NCI-H82 (cell line): ENCODE measurements at places on chromosomes 16 and 17.

DNA sequence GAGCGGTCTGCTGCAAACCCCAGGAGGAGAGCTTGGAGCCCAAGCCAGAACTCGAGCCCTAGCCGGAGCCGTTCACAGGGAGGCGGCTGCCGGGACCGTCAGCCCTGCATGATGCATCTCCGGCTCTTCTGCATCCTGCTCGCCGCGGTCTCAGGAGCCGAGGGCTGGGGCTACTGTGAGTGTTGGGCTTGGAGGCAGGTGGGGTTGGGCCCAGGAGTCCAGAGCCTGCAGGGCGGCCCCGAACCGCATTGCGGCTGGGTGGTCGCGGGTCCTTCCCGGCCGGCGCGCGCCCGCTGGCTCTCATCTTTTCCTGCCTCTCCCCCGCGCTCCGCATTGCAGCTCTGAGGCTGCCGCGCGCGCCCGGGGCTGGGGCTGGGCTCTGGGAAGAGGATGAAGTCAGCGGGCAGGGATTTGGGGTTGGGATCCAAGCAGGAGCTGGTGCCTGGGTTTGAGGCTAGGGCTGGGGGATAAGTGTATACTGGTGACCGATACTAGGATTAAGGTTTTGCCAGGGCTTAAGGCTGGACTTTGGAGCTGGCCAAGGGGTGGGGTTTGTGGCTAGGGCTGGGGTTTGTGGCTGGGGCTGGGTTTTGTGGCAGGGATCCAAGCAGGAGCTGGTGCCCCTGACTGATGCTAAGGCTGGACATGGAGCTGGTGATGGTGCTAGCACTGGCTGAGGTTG, 532 bp downstream of the CNTNAP1 start:
- peak; percentile 76 for DNase-seq

GRCh38 chr16:30470170-30470512, 2.4 kb upstream of the ITGAL start:
- no peak for DNase-seq

GRCh38 chr17:57605675-57606105, 139.4 kb downstream of the CCDC182 start:
- DNase-seq, result no peak

GRCh38 chr16:11182411-11182810, 73.6 kb downstream of the SOCS1 start:
- DNase-seq, result no peak

DNA sequence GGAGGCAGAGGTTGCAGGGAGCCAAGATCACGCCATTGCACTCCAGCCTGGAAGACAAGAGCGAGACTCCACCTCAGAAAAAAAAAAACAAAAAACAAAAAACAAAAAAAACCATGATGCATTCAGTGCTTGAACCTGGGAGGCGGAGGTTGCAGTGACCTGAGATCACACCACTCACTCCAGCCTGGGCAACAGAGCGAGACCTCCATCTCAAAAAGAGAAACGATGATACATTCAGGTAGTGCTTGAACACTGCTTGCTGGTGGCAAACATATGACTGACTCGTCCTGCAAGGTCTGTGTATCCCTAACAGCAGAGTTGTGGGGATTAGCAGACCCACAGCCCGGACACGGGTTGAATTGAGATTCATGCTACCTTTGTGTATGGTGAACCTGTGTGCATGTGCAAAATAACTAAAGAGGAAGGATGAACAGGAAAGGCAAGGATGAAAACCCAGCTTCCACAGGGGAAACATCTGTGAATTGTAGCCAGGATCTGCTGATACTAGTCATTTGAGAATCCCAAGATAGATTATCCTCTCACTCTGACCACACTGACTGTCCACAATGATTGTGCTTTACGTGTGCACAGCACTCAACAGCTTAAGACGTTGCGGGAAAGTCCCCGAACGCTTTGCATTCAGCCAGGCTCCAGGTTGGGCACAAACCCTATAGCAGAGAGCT, 52.4 kb upstream of the MRPS23 start:
- peak; percentile 61 for DNase-seq

DNA sequence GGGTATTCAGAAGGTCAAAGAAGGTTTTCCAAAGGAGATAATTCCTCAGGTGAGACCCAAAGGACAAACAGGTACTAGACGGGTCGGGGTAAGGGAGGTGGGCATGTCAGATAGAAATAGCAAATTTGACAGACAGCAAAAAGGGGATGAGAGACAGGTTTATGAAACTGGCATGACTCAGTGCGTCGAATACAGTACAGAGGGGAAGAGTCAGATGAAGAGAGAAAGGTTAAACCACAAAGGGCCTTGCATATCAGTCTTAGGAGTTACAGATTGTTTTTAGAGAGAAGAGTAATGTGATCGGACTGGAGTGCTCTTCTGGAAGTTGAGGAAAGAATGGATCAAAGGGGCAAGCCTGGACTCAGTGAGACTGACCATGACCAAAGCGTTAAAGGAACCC, 88.4 kb downstream of the ZZEF1 start:
- no peak for DNase-seq

- no peak for DNase-seq
Observed at GRCh38 chr17:79497777-79498348, 113.0 kb downstream of the RBFOX3 start.

DNA sequence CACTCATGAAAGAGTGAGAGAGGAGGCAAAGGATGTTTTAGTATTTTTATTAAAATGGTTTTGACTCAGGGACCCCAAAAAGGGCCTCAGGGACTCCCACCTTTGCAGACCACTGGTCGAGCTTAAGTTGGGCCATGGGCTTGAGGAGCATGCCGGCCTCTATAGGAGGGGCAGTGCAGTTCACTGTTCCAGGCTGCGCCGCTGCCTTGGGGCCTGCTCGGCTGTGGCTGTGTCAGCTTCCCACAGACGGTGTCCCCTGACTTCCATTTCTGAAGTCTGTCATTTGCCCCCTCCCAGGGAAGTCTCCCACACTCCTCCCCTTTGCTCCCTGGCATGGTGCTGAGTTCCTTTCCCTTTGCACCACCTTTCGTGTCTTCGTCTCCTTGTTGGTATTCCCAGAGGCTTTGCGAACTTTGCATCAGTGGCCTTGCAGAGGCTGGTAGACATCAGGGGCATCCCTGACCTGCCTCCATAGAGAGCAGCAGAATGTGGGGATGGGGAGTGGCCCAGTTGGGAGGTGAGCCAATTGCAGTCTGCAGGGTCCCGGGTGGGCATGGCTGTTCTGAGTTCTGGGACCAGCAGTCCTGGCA, 17.1 kb downstream of the MPRIP start:
- no peak for DNase-seq

DNA sequence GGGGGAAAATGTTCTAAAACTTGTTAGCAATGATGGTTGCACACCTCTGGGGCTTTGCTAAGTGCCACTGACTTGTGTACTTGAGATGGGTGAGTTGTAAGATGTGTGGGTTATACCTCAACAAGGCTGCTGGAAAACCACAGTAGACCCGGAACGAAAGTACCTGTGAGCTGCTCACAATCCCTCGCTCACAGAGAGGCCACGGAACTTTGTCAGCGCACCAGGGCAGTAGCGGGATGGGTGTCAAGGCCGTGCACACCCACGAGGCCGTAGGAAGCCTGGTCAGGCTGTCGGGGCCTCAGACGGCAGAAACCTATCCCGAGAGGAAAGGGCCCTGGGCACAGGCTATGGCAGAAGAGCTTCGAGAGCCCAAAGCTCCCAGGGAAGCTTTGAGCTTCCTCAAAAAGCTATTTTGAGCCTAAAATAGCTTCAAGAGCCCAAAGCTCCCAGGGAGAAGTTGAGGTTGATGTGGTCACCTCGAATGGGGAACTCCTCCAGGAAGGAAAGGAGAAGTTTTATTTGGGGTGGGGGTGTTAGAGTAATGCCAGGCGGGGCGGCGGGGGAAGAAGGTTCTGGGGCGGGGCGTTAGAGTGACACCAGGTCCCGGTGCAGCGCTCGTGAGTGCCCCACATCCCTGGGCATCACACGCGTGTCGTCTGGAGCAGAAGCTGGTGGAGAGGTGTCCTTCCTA, 19.0 kb downstream of the CBFA2T3 start:
- DNase-seq, result no peak

DNA sequence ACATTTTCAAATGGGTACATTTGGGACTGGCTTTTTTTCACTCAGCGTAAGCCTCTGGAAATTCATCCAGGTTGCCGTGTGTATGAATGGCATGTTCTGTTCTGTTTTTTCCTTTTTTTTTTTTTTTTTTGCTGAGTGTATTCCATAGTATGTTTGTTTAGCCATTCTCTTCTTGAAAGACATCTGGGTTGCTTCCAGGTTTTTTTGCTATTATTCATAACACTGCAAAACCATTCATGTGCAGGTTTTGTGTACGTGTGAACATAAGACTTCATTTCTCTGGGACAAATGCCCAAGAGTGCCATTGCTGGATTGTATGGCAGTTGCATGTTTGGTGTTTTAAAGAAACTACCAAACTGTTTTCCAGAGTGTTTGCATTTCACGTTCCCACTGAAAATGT, 335.9 kb upstream of the TNRC6C start:
- DNase-seq, result no peak

- no peak for DNase-seq
Observed at GRCh38 chr17:48460052-48460451, 30.0 kb upstream of the SKAP1 start.

DNA sequence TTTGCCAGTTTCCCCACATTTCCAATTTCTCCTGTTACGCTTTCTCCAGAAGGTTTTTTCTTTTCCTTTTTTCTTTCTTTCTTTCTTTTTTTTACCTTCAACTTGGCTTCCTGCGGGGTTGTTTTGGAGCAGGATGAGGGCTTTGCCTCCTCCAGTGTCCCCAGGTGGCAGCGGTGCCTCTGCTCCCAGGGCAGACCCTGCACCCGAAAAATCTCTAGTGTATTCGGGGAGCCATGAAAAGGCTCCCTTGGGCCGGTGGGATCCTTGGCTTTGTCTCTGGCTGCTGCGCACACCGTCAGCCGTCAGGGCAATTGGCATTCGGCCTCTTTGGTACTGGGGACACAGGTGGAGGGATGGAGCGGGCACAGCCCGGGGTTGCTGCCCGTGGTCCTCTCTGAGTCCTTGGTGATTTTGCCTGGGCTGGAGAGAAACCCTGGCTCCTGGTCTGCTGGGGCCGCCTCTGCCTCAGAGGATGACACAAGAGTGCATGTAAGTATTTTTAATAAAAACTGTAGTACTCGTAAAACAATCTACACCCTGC, 846 bp downstream of the ITGB3 start:
- DNase-seq, result no peak

DNA sequence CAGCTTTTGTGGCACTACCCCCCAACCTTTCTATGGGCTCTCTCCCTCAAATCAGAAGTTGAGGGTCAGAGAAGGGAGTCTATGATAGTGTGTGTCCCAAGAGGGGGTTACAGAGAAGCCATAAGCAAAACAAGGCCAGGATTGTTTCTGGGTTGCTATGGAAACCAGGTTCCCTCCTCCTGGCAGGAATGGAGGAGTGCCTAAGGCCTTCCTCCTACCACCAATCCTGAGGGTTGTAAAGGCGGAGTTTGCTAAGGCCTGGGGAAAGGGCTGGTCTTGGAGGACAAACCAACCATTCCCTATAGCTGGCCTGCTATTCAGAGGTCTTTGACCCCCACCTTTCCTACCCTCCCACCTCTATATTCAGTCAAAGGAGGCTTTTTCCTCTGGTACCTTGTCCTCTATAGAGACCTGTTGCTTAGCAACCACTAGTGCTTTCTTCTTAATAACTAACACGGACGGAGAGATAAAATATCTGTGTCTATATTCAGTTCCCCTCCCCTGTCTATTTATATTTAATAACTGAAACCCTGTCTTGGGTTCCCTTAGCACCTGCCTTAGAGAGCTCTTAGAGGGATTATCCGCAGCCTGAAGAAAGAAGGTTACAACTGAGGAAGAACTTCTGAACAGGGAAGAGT, 43.4 kb downstream of the NEUROD2 start:
- peak; percentile 71 for DNase-seq

GRCh38 chr17:17377071-17377967, 74.1 kb downstream of the NT5M start:
- peak; percentile 72 for DNase-seq

GRCh38 chr16:66020046-66020445, 346.4 kb upstream of the CDH5 start:
- no peak for DNase-seq

DNA sequence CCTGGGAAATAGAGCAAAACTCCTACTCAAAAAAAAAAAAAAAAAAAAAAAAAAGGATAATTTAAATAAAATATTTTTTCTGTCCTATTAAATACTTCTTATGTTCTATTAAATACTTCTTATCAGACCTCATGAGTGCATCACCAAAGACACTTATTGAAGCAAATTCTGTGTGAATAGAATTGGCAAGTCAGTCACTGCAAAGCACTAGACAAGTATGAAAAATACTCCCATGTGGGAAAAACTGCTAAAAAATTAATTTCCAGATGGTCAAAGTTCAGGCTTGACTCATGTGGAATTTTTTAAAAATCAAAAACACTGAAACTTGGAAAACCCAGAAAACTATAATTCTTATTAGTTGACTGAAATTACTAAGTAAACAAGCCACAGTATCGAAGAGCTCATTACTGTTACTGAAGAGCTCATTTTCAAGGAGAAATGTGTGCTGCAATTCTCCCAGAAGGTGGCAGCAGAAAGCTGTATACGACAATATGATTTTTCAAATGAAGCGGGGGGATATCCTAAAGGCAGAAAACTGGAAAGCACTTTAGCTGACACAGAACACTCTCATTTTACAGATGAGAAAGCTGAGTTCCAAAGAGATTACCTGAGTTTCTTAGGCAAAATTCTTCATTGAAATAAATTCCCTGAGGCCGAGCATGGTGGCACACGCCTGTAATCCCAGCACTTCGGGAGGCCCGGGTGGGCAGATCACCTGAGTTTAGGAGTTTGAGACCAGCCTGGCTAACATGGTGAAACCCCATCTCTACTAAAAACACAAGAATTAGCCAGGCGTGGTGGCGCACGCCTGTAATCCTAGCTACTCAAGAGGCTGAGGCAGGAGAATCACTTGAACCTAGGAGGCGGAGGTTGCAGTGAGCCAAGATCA, 15.9 kb upstream of the FBXO47 start:
- peak; percentile 88 for DNase-seq

DNA sequence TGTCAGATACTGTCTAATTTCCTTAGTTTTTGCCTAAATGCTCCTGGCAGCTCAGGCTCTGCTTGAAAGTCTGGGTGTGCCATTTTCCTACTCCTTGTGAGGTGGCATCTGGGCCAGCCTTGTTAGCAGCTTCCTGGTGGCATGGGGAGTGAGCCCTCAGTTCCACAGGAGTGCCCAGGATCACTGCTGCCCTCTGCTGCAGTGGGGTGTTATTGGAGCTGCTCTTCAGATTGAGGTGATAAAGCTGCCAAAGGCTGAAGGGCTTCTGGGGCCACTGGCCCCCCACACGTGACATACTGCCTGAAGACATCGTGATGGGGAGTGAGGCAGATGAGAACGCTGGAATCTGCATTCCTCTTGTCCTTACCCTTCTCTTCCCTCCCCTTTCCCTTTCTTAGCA, 27.4 kb downstream of the CEP95 start:
- DNase-seq, result no peak

GRCh38 chr16:13021996-13022395, 120.6 kb downstream of the SHISA9 start:
- no peak for DNase-seq

GRCh38 chr17:47949197-47949759, 7.9 kb downstream of the PNPO start:
- peak; percentile 90 for DNase-seq

- DNase-seq, result no peak
Observed at GRCh38 chr17:45227101-45227925, 5.6 kb downstream of the FMNL1 start.

- DNase-seq, result peak; percentile 25
Observed at GRCh38 chr17:44900894-44901293, 1.6 kb upstream of the EFTUD2 start.
